ENCODE measurements at places on chromosomes 7 and 10.

- DNase-seq = no peak
Measured at GRCh38 chr10:109744020-109744419, 179.3 kb downstream of the XPNPEP1 start.

GRCh38 chr10:118970770-118971169 is 58.7 kb upstream of the NANOS1 start:
- DNase-seq = no peak

GRCh38 chr7:159030490-159031134 is 114.1 kb downstream of the VIPR2 start:
- DNase-seq = no peak

DNA sequence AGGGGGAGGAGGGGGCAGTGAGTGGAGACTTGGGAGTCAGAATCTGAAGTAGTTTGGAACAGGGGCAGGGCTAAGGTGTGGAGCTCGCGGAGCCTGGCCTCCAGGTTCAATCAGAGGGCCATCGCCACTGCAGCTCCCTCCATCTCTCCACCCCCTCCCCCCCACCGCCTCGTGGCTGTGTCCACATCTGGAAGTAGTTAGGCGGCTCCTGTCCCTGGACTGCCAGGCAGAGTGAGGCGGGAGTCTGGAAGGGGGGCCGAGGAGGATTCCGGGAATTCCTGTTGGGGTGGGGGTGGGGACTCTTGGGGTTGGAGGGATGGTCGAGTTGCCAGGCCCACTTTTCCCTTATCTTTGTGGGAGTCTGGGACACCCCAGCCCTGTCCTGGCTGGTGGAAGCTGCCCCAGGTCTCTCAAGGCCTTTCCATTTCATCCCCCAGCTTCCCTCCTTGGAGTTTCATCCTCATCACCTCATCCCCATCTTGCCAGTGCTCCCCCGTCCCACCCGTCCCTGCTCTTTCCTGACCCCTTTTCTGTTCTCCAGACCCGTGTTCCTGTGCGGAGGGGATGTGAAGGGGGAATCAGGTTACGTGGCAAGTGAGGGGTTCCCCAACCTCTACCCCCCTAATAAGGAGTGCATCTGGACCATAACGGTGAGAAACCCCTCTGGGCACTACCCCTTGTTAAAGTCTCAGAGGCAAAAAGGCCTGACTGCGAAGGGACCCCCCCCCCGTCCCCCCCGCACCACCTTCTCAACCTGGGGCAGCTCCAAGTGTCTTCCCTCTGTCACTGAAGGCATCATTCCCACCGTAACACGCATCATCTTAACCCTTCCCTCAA is 944 bp downstream of the PCOLCE start:
- no peak for DNase-seq

- DNase-seq = no peak
Measured at GRCh38 chr7:116781584-116781983, 80.8 kb upstream of the CAPZA2 start.

Measured in stimulated activated CD8-positive, alpha-beta memory T cell treated with anti-CD3 and anti-CD28 coated beads, Interleukin-2, amount 100 ng/mL, for 48 hours (primary cell).